ENCODE measurements at places on chromosomes 4 and X. TPM values are rescaled to one million over a fixed set of nuclear protein-coding genes. Genes with fewer than 3 reads are reported as not detected.

GRCh38 chr4:86831262-86832130 lies 17.7 kb downstream of the SLC10A6 start:
- DNase-seq: no peak
- no peak overlapping the region for H3K27ac ChIP-seq
- no peak overlapping the region for H3K4me3 ChIP-seq

DNA sequence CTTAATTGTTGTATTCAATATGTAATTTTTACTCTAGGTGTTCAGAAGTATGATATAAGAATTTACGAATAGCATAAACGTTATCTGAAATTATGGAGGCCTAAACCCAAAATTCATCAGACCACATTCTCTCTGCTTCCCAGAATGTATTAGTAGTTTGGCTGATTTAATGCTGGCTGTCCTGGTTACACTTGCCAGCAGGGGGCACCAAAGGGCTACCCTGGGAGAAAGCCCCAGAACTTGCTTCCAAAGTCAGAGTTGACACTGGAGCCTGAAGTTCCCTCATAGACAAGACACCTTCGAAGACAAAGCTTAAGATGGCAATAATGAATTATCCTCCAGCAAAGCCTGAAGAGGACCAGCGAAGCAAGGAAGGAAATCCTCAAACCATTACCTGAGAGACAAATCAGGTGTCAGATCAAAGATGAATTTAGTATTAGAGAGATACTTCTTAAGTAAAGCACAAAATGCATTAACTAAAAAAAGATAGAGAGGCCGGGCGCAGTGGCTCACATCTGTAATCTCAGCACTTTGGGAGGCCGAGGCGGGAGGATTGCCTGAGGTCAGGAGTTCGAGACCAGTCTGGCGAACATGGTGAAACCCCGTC lies 11.3 kb upstream of the ANOS1 start:
- peak; percentile 56 for DNase-seq
- no peak overlapping the region for H3K27ac ChIP-seq
- no peaks in the 10 kb centered on the region for H3K4me1 ChIP-seq
- H3K4me3 ChIP-seq: no peak overlapping the region
- no peaks in the 10 kb centered on the region for H3K36me3 ChIP-seq

DNA sequence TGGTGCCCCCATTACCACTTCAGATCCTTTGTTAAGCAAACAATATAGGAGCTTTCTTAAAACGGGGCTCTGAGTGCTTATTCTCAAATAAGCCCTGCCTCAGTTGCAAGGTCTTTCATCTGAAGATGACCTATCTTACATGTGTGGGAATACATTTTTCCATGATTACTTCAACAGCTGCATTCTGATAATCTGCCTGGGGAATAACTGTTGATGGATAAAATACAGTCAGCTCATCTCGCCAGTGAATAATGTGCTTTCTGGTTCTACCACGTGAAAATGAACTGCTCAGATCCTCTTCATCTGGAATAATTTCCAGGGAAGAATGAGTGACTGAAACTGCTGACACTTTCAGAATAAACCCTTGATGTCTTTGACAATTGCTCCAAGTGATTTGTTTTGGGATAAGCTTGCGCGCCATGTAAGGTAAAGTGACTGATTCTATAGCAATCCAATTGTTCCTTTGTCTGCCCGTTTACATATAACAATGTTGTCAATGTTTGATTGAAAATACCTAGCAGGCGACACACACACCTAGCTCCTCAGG lies 161.3 kb downstream of the RTL9 start:
- no peak for DNase-seq
- H3K4me3 ChIP-seq: no peak overlapping the region
- H3K27me3 ChIP-seq: no peaks in the 10 kb centered on the region
- H3K4me1 ChIP-seq: no peaks in the 10 kb centered on the region

FHDC1 gene
- 0.13 TPM for total RNA-seq

RHOXF2 gene
- total RNA-seq: not detected
